ENCODE measurements at places on chromosomes 2 and 18.
A peak's percentile ranks its signal among the peaks of the same experiment; 100 is the strongest.

GRCh38 chr2:76170856-76171255, 460.1 kb upstream of the GCFC2 start:
- DNase-seq: no peak

GRCh38 chr18:12010187-12010802, 29.0 kb downstream of the IMPA2 start:
- DNase-seq: no peak

DNA sequence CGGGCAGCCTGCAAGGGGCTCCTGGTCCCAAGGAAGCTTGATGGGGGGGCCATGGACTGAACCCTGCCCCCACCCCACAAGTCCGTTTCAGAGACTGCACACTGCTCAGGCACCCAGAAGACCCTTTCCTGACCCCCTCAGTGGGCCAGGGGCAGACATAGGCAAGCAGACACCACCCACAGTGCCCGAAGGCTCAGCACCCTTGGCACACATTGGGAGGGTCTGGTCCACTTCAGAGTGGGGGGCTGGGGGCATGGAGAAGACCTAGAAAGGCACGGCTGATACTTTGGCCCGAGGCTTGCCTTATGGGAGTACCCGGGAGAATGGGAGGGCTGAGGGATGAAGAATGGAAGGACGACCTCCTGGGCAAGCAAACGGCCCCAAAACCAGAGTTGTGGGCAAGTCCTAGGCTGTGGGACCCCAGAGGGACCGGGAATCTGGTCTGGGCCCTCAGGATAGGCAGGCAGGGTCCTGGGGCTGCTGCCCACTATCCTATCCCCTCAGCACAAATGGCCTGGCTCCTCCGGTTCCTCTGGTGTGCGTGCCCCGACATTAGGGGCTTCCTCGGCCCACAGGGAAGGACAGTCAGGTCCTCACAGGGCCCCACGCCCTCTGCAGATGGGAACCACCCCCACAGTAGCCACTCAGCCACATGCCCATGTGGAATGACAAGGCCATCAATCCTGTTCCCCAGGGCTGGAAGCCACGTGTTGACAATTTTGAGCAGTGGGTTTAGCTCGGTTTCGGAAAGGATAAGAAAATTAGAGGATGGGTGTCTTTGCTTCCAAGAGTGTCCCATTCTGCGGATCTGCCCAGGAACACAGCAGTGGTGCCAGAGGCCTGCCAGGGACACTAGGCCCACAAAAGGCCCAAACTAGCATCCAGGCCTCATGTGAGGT, 15.0 kb upstream of the GPC1 start:
- no peak for DNase-seq

GRCh38 chr18:48090021-48090420, 159.6 kb upstream of the SMAD2 start:
- DNase-seq: no peak

- peak; percentile 35 for DNase-seq
These were observed 1.6 kb downstream of the TNP1 start for GRCh38 chr2:216858312-216858711.

DNA sequence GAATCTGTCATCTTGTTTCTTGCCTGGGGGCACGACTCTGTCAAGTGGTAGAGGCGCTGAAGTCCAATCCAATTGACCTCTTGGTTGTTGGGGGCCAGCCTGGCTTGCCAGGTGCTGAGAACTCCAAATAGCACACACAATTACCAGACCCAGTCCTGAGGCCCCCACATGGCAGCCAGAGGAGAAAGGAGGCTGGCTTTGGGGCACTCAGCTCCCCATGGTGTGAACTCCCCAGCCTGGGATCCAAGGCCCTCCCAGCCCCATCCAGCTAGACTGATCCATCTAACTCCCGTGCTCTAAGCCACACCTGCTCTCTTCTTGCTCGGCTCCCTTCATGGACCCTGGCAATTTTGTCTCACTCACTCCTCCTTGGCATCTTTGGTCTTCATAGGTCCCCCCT, 170.0 kb downstream of the CELF4 start:
- DNase-seq: no peak

DNA sequence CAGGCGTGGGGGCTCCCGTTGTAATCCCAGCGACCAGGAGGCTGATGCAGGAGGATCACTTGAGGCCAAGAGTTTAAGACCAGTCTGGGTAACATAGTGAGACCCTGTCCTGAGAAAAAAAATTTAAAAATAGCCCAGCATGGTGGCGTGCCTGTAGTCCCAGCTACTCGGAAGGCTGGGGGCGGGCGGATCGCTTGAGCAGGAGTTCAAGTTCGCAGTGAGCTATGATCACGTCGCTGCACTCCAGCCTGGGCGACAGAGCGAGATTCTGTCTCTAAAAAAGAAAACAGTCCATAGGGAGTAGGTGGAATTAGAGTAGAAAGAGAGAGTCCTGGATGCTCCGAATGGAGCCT, 325 bp upstream of the TTLL4 start:
- no peak for DNase-seq

DNA sequence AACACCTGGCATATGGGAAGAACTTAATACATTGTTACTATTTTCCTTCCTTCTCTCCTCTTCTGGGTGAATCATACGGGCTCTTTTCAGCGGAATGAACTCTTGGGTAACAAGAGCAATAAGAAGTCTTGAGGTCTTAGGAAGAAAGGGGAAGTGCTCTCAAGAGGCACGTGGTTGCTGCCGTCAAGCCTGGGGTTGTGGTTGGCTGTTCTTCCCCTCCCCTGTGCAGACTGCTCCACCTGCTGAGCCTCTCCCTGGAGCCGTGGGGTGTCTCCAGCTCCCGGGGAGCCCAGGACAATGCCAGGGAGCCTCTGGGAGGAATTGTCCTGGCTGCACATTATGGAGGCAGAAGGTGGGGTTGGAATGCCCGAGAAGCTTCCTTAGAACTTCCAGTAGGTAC, 19.4 kb downstream of the TOGARAM2 start:
- DNase-seq: no peak

GRCh38 chr2:191061381-191061980, 47.5 kb upstream of the STAT1 start:
- peak; percentile 60 for DNase-seq

DNA sequence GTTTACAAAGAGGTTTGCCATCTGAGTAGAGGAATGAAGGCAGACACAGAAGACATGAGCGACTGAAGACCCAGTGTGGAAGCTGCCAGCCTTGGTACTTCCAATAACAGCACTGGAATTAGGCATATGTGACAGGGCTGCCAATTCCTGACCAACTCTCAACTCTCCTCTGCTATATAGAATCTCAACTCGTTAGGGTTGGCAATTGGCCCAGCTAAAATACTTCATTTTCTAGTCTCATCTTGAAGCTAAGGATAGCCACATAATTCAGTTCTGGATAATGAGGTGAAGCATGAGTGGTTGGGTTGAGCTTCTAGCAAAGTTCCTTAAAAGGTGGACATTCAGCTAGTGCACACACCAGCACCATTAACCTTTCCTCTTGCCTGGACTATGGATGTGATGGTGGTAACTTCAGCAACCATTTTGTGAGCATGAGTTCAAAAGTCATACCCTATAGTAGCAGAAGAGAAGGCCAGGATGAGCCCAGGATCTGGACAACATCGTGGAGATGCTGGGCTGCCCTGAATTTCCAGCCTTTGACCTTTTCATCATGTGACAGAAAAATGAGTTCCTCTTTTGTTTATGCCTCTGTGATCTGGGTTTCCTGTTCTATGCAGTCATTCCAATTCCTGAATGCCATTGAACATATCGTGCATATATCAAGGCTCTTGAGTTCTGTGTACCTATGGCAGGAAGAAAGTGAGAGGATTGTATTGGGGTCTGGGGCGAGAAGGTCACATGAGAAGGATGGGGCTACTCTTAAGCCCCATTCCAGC, 68.1 kb upstream of the HAAO start:
- DNase-seq: no peak

- peak; percentile 5 for DNase-seq
These were observed 165.2 kb downstream of the SH3BP4 start for GRCh38 chr2:235116885-235117492.

DNA sequence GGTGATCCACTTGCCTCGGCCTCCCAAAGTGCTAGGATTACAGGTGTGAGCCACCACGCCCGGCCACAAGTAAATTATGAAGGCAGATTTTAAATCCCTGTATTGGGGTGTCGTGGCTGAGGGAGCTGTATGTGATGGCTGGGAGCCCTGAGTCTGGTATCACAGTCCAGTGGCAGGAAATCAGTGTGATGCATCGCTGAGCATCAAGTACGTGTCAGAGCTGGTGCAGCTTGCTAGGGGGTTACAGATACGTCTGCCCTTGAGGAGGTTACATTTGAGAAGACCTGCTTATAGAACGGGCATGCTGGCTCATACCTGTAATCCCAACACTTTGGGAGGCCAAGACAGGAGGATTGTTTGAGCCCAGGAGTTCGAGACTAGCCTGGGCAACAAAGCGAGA, 4.3 kb downstream of the ENOSF1 start:
- no peak for DNase-seq

DNA sequence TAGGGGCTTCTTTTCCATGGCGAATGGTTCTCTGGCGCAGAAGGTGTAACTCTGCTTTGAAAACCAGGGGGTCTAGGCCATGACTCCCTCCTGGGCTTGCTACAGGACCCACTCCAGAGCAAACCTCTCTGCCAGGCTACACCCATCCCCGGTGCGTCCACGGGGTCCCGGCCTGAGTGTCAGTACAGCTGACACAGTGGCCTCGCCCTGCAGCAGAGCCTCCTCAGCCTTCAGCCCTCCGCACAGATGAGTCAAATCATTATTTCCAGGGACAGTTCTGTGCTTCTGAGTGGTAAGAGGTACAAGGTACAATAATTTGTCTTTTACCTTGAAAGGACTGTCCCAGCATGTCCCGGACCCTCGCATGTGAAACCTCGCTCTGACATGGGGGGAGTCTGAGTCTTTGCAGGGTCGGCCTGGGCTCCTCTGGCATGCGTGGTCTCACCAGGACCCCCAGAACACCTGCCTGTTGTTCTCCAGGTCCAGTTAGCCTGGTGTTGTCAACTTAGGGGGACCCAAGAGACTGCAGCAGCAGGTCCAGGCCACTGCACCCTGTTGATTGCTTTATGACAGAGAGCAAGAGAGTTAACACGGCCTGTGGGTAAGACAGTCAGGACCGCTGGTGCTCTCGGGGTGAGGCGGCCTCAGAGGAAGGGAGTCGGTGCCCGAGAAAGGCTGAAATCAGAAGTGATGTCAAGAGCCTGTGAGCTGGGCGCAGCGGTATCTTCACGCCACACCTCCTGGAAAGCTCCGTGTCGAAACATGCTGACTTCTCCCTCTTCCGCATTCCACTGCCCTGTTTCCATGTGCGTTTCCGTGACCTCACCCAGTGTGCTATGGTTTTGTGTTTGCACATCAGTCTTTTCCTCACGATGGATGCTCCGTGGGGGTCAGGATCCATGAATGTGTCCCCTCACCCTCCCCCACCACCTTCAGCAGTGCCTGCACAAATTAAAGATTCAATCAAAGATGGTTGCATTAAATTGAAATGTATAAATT, 340.1 kb downstream of the EIPR1 start:
- DNase-seq: no peak

DNA sequence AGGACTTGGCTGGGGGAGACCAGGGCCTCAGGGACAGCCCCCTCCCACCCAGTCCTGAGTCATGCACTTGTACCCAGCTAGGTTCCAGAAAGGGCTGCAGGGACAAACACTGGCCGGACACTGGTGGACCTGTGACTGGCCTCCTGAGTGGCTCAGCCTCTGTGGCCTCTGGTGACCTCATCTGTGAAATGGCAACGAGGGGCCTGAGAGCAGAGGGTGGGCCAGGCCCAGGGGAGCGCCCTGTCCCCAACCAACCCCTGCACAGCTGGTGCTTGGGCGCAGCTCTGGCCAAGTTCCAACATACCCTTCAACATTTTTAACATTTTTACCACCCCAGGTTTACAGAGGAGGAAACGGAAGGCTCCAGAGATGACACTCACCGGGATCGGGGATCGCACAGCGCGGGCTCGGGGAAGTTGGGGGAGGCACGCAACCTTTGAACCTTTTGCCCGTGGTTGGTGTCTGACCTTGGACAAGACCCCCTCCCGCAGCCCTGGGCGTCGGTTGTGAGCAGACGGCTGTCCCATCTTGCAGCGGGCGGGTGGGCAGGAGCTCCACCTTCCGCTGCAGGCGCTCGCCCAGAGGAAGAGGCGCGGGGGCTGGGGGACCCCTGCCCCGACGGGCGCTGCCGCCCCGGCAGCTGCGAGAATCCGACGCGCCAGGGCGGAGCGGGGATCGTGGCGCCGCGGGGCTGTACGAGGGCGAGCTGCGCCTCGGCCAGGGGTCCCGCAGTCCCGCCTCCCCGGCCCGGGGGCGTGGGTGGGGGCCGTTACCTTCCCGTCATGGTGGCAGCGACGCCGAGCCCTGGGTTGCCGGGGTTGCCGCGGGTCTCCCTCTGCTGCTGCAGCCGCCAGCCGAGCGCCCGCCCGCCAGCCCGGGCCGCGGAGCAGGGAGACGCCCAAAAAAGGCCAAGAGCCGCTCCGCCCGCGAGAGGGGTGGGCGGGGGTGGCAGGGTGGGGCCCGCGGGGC, 805 bp downstream of the LIMS2 start:
- no peak for DNase-seq
